ENCODE measurements at places on chromosomes 1 and 21. TPM values are rescaled to one million over a fixed set of nuclear protein-coding genes. Genes with fewer than 3 reads are reported as not detected.

The UBE2U gene
- not detected for total RNA-seq

The EDARADD gene
- 0.34 TPM for total RNA-seq

The GNAT2 gene
- not detected for total RNA-seq

The SPRR4 gene
- total RNA-seq, result not detected

The SPRR1B gene
- total RNA-seq, result not detected

The KCNK2 gene
- 4.0 TPM for total RNA-seq

The TNFRSF18 gene
- not detected for total RNA-seq

The KLHDC8A gene
- under 0.01 TPM for total RNA-seq

The LCE2B gene
- not detected for total RNA-seq

The LPAR3 gene
- 0.73 TPM for total RNA-seq

The PTGER3 gene
- total RNA-seq, result under 0.01 TPM

The KIF2C gene
- 25.1 TPM for total RNA-seq

The SIKE1 gene
- total RNA-seq, result 36.8 TPM

The SELL gene
- 0.67 TPM for total RNA-seq

The MYOM3 gene
- total RNA-seq, result not detected

The ADGRL4 gene
- under 0.01 TPM for total RNA-seq

The LRRC8C gene
- total RNA-seq, result 16.0 TPM

The TMEM54 gene
- total RNA-seq, result 42.0 TPM

The ALPL gene
- not detected for total RNA-seq

The GPR37L1 gene
- not detected for total RNA-seq

The SPRR2F gene
- total RNA-seq, result not detected

The CGN gene
- total RNA-seq, result 0.36 TPM

The C8A gene
- total RNA-seq, result not detected

The MYBPHL gene
- total RNA-seq, result 0.15 TPM

The CFHR4 gene
- not detected for total RNA-seq

The EPHB2 gene
- not detected for total RNA-seq

The PSRC1 gene
- 20.3 TPM for total RNA-seq

The SLC9C2 gene
- not detected for total RNA-seq

The CFHR1 gene
- not detected for total RNA-seq

The CERS2 gene
- 213 TPM for total RNA-seq

The C1orf115 gene
- 1.7 TPM for total RNA-seq

The PDZK1 gene
- 0.31 TPM for total RNA-seq

The GPA33 gene
- total RNA-seq, result not detected

The MSH4 gene
- total RNA-seq, result under 0.01 TPM

The SYCP1 gene
- total RNA-seq, result not detected

The IL12RB2 gene
- total RNA-seq, result 16.4 TPM

The LCE1A gene
- total RNA-seq, result not detected

The SLX9 gene
- total RNA-seq, result 22.9 TPM

The PER3 gene
- 13.8 TPM for total RNA-seq

The PEX11B gene
- 24.1 TPM for total RNA-seq

The ADAMTS4 gene
- 18.6 TPM for total RNA-seq

The S100A7A gene
- not detected for total RNA-seq

The C1QB gene
- not detected for total RNA-seq

The CFAP298 gene
- 17.8 TPM for total RNA-seq

The ZMPSTE24 gene
- total RNA-seq, result 74.9 TPM

The ERO1B gene
- total RNA-seq, result 2.2 TPM

The PLA2G2C gene
- total RNA-seq, result not detected

The MYBPH gene
- total RNA-seq, result not detected

The DEPDC1 gene
- total RNA-seq, result 21.0 TPM

The CHI3L2 gene
- total RNA-seq, result 3.1 TPM

The UTS2 gene
- total RNA-seq, result not detected

The HFM1 gene
- total RNA-seq, result 1.5 TPM

The PAFAH2 gene
- 21.4 TPM for total RNA-seq

The HNRNPU gene
- total RNA-seq, result 253 TPM

Measured in melanocyte of skin (primary cell).